ENCODE measurements at places on chromosomes 11 and 22. TPM values are rescaled to one million over a fixed set of nuclear protein-coding genes. Genes with fewer than 3 reads are reported as not detected.

SLC22A25 gene
- not detected for total RNA-seq

TRIM6 gene
- 1.1 TPM for total RNA-seq

C11orf97 gene
- total RNA-seq: not detected

SNX19 gene
- 46.8 TPM for total RNA-seq

C22orf42 gene
- total RNA-seq: not detected

FADD gene
- 11.3 TPM for total RNA-seq

DDIAS gene
- total RNA-seq: 2.3 TPM

NCF4 gene
- 16.6 TPM for total RNA-seq

Measured in left cardiac atrium (tissue), 4 donors.